Stimulated activated CD4-positive, alpha-beta T cell treated with anti-CD3 and anti-CD28 coated beads, Interleukin-15, amount 100 ng/mL, for 1 hour (primary cell): ENCODE measurements at places on chromosomes 12 and 14.

DNA sequence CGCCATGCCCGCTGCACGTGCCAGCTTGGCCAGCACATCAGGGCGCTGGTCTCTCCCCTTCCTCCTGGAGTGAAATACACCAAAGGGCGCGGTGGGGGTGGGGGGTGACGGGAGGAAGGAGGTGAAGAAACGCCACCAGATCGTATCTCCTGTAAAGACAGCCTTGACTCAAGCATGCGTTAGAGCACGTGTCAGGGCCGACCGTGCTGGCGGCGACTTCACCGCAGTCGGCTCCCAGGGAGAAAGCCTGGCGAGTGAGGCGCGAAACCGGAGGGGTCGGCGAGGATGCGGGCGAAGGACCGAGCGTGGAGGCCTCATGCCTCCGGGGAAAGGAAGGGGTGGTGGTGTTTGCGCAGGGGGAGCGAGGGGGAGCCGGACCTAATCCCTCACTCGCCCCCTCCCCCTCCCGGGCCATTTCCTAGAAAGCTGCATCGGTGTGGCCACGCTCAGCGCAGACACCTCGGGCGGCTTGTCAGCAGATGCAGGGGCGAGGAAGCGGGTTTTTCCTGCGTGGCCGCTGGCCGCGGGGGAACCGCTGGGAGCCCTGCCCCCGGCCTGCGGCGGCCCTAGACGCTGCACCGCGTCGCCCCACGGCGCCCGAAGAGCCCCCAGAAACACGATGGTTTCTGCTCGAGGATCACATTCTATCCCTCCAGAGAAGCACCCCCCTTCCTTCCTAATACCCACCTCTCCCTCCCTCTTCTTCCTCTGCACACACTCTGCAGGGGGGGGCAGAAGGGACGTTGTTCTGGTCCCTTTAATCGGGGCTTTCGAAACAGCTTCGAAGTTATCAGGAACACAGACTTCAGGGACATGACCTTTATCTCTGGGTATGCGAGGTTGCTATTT, 914 bp upstream of the CCND2 start:
- peak; percentile 62 for DNase-seq

DNA sequence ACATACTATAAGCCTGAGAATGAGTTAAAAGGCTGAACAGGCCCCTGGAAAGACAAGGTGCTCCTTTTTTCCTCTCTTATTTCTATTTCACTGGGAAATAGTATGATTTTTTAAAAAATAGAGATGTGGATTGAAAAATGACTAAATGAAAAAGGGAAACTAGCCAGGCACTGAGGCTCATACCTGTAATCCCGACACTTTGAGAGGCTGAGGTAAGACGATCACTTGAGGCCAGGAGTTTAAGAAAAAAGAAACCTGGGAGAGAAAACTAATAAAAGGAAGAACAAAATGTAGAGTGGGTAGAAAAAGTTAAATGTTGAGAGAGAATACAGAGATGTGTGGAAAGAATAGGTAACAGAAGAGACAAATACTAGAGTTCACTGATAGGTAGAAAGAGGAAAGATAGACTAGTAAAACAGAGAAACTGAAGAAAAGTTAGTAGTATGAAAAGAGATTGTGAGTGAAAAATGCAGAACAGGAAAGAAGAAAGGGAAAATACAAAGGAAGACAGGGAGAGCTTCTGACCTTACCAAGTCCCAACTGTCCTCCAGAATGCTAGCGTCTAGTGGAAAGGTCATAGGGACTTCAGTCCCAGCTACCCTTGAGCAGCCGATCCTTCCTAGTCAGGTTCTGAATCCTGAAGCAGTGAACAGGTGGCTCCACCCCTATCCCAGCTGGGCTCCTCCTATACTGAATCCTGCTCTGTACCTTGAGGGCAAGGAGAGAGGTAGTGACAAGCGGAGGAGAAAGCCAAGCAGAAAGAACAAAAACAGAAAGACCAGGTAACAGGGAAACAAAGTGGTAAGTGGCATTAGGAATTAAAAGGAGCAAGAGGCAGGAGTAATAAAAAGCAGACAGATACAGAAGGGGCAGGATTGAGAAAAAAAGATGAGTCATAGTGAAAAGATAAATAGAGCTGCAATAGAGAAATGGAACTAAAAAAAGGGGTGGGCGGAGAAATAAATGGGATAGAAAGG, 7.3 kb downstream of the TMEM116 start:
- no peak for DNase-seq

DNA sequence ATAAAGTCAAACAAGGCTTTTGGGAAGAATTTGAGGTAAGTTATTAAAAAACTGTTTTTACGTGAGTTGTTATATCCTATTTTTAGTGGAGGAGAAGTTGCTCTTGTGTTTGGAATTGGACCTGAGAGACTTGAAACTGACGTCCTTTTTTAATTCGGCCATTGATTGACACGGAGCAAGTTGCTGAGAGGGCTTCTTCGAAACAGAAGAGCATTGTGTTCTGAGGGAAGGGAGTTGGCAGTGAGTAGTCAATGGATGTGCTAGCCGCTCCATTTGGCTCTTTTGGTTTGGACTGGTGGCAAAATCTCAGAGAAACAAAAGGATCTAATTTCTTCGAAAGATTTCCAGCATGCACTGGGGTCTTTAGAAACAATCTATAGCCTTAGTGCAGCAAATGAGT, 37.3 kb downstream of the PTPN11 start:
- DNase-seq = no peak

- DNase-seq = no peak
These were observed 22.2 kb upstream of the HDAC7 start for GRCh38 chr12:47841910-47842309.

- no peak for DNase-seq
These were observed 1.4 kb downstream of the PPM1A start for GRCh38 chr14:60250257-60251035.

DNA sequence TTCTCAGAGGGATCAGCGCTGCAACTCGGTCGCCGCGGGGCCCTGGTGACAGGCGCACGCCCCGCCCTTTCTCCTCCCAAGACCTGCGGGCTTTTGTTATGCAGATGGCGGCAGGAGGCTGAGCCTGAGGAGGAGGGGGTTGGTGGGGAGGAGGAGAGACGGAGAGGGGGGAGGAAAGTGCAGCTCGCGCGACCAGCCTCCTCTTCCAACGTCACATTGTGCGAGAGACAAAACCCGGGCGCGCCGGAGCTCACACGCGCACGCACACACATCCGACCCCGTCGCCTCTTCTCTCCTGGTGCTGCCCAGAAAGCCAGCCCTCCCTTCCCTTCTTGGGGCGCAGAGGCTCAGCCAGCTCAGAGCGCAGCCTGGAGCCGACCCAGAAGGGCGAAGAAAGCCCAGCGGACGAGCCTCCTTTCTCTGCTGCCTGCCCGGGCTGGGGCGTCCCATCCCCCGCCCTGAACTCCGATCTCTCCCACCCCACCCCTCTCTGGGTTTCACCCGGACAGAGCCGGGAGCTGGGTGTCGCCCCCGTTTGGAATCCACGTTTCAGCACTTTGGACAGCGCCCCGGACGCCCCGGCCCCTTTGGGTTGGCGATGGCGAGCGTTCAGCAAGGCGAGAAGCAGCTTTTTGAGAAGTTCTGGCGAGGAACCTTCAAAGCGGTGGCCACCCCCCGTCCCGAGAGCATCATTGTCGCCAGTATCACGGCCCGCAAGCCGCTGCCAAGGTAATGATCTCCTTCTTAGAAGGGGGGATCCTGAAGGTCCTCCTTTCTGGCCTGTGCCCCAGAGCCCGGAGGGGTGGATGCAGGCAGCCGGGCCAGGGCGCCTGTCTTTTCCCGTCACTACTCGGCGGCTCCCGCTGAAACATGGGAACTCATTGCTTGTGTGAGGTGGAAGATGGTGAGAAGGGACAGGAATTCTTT, at the start of gene SRRM4:
Gene SRRM4 (plus strand): TSS at position 257 of the 927 bp plus-strand sequence. CDS start 342 bp downstream, at position 599.
- DNase-seq = no peak

DNA sequence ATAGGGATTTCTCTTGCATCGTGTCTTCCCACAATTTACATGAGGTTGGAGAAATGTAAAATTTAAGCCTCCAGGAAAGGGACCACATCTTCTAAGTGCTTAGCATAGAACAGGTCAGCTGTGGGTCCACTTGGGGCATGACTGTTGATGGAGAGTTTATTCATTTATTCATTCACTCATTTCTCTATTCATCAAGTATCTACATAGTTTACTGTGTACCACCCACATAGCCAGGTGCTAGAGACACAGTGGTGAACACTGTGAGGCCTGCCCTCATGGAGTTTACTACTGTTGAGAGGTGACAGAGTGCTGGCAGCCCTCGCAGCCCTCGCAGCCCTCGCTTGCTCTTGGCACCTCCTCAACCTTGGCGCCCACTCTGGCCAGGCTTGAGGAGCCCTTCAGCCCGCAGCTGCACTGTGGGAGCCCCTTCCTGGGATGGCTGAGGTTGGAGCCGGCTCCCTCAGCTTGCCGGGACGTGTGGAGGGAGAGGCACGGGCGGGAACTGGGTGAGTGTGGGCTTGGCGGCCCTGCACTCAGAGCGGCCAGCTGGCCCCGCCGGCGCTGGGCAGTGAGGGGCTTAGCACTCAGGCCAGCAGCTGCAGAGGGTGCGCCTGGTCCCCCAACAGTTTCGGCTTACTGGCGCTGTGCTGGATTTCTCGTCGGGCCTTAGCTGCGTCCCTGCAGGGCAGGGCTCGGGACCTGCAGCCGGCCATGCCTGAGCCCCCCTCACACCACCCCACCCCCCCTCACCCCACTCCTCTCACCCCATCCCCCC, 1.7 kb upstream of the JPH4 start:
- DNase-seq = no peak

GRCh38 chr12:126742241-126742641, 1524.7 kb upstream of the TMEM132C start:
- no peak for DNase-seq

- DNase-seq = no peak
These were observed 37.4 kb downstream of the EPS8 start for GRCh38 chr12:15751741-15752140.

- no peak for DNase-seq
These were observed 2.8 kb upstream of the FGF6 start for GRCh38 chr12:4448371-4448940.

GRCh38 chr14:100803226-100803625, 22.7 kb upstream of the MEG3 start:
- DNase-seq = no peak

GRCh38 chr12:47408171-47408871, 297.5 kb downstream of the RPAP3 start:
- no peak for DNase-seq

DNA sequence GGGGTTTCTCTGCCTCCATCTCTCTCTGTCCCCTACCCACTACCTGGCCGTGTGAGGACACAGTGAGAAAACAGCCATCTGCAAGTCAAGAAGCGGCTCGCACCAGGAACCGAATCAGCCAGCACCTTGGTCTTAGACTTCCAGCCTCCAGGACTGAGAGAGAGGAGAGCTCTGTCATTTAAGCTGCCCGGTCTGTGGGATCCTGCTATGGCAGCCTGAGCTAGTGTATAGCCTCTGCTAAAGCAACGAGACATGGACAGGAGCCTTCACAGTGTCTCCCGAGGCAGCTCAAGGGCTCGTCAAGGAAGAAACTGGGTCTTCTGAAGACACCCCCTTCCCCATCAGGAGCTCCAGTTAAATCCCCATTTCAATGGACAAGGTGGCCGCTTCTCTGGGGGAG, 185.5 kb downstream of the PIWIL1 start:
- DNase-seq = no peak

GRCh38 chr12:61563665-61564450, 696.3 kb upstream of the USP15 start:
- DNase-seq = no peak

GRCh38 chr12:131063413-131063812, 109.7 kb downstream of the ADGRD1 start:
- no peak for DNase-seq

DNA sequence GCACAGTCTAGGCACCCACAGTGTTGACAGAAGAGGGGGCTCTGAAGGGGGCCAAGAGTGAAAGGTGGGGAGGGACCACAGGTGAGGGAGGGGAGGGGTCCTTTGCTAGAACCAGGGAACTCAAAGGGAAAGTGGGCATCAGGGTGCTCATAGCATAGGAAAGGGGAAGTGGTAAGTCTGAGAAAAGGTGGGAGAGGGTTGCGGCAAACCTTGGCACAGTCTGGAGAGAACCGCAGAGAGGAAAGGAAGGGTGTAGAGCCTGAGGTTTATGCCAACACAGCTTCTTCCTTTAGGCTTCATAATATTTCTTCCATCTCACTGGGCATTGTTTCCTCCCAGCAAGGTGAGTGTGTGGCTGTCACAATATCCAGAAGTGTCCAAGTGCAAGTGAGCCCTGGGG, 11.5 kb upstream of the PLEK2 start:
- DNase-seq = no peak

DNA sequence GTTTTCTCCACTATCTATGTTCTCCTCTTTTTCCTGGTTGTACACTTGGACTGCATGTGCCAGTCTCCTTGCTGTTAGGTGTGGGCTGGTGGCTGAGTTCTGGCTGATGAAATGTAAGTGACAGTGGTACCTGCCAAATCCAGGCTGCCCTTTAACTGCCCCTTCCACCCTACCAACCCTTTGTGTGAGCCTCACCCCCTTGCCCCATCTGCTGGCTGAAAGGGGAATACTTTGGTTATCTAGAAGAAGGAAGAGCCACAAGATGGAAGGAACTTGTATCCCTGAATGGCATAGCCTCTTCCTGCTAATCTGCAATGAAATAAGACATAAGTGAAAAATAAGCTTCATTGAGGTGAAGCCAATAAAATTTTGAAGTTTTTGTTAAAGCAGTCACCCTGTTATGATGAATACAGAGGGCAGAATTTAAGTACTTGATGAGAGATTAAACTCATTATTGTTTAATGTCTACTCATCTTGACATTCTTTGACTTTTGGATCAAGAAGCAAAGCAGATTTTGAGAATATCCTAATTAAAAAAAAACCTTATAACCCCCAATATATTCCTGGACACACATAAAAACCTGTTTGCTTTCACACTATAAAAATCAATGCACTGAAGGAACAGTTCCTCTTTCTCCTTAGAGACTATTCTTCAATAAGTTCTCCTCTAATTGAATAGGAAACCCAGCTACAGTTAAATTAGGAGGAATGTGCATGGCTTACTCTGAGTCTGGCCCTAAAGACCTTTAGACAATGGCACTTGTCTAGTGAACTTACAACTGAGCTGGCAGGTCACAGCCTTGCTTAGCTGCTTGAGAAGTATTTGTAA, 262.6 kb upstream of the BTG1 start:
- no peak for DNase-seq

- DNase-seq = no peak
These were observed 1.1 kb downstream of the BTBD6 start for GRCh38 chr14:105249182-105250007.

- no peak for DNase-seq
These were observed 31.7 kb downstream of the SPPL3 start for GRCh38 chr12:120872487-120872886.

- no peak for DNase-seq
These were observed 24.5 kb downstream of the WDR20 start for GRCh38 chr14:102164241-102164641.

GRCh38 chr12:27673101-27673718, 23.0 kb upstream of the REP15 start:
- DNase-seq = no peak

DNA sequence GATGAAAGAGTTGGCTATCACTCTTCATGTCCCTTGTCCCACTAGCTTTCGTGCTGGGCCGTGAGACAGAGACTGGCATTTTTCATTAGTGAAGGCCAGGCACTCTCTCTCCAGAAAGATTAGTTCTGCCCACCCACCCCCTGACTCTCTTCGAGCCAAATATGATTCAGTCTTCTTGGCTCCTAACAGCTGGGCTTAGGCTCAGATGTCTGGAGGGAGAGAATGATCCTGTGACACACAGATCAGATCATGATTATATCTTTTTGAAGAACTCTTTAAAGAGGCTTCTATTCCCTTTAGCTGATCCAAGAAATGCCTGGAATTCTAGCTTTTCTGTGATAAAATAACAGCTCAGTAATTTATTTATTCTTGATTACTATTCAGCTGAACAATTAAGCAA, 5.2 kb upstream of the GNG2 start:
- DNase-seq = no peak

- DNase-seq = no peak
These were observed 122.9 kb upstream of the PLEKHA5 start for GRCh38 chr12:19006626-19007137.
